NCI-H1417 (cell line): ENCODE measurements at places on chromosomes 7 and 10.

- DNase-seq, result no peak
Measured at GRCh38 chr10:77692782-77693181, 55.2 kb upstream of the KCNMA1 start.

DNA sequence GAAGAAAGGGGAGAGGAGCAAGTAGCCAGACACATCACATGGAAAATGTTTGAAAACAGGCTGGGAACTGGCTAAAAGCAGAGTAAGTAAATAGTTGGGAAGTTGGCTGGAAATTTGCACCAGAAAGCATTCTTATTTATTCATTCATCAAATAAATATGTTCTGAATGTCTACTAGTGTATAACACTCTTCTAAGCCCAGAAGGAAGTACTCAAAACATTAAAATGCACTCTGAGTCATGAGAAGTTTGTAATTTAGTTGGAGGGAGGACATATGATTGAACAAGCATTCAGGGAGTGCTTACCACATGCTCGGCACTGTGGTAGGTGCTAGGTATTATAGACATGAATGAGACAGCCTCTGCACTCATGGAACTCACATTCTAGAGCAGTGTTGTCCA lies 37.0 kb upstream of the CNNM1 start:
- no peak for DNase-seq

- DNase-seq, result peak; percentile 1
Measured at GRCh38 chr7:44072364-44073231, 7.2 kb upstream of the PGAM2 start.

GRCh38 chr10:101046332-101047238 lies 15.2 kb upstream of the KAZALD1 start:
- DNase-seq, result peak; percentile 65

GRCh38 chr10:26269754-26270153 lies 53.2 kb downstream of the GAD2 start:
- peak; percentile 74 for DNase-seq

- DNase-seq, result no peak
Measured at GRCh38 chr10:31099664-31100063, 68.0 kb upstream of the ZNF438 start.

GRCh38 chr7:117777335-117778142 lies 95.7 kb downstream of the CTTNBP2 start:
- no peak for DNase-seq

GRCh38 chr10:16606421-16606820 lies 84.7 kb upstream of the C1QL3 start:
- DNase-seq, result no peak

DNA sequence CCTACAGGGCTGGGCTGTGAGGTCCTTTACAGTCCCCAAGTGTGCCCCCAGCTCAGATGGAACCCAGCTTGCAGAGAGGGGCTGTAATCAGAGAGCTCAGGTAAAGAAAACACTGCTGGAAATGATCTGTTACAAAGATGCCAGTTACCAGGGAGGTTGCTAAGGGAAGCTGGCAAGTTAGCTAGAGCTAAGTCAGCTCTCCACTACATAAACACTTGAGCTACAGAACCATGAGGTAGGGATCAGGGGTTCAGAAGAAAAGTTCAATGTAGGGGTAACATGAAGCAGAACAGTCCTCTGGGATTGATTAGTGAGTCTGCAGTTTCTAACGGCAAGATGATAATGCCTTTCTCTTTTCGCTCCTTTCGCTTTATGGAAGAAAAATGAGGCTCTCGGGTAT lies 53.1 kb upstream of the TM9SF3 start:
- no peak for DNase-seq

- no peak for DNase-seq
Measured at GRCh38 chr10:122856902-122857301, 11.2 kb upstream of the CUZD1 start.

DNA sequence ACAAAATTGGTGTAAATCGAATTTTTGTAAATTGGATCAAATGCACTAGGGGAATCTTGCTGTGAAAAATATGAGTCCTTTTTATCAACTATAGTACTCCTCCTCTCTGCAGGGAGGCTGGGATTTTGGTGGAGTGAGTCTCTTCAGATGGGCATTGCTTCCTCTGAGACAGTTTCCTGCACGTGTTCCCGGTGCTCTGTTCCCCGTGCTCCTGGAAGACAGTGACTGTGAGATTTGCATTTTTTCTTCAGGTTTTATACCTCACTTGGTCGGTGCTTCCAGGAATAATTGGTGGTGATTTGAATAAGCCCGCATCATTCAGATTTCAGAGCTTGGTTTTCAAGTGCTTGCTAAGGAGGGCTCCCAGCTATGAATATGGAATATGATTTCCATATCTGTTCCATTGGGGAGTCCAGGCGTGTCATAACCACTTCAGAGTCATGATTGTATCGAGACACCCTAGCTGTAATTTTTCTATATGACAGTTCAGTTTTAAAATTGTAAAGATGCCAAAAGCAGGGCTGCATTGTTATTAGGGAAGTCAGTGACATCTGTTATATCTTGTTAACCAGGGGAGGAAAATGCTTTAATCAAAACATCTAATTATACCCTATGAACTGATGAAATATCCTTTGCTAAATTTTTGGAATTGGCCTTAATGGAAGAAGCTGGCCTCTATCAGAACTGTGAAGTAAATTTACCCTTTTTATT lies 12.3 kb downstream of the AUTS2 start:
- peak; percentile 26 for DNase-seq

- no peak for DNase-seq
Measured at GRCh38 chr10:81219758-81220157, 655.2 kb upstream of the NRG3 start.

DNA sequence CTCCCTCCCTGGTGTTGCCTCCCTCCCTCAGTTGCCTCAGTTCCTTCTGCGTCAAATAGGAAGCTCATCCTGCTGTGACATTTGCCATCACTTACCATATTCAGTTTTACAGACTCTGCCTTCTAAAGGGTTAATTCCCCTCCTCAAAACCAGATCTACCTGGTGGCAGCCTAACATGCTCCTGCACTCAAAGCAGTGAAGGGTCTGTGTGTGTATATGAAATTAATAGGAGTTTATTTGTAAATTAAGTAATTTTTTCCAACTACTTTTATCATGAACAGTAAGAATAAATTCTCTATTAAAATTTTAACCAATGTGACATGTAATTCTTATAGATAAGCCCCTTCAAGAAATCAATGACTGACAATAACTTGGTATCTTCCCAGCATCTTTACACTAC lies 158.6 kb upstream of the INSYN2A start:
- no peak for DNase-seq

DNA sequence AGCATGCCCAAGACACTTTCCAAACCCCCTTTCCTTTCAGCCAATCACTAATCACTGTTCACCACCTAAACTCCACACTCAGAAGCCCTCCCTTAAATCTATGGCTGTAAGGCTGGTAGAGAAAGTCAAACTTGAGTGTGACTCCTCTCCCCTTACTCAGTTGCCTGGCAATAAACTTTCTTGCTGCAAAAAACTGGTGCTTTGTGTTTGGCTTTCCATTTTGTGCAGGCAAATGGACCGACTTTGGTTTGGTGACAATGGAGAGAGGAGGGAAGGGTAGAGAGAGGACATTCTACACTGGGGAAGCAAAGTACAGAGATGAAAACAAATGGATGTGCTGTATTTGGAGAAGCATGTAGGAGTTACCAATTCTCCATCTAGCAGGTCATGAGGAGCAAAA lies 84.9 kb downstream of the SLC25A13 start:
- no peak for DNase-seq

DNA sequence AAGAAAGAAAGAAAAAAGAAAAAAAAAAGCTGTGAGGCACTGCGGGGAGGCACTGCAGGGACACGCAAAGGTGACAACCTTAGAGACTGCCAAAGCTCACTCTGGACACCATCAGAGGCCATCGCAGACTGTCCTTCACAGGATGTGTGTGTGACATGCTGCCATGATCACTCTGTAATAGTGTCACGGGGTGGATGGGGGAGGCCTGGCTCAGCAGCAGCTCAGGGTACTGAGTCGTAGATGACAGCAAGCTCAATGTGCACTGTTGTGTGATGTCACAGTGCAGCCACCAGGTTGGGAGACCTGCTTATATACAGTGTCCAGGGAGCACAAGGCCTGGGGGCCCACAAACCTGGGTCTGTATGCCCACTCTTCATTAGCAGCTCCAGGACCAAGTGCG lies 83.3 kb downstream of the SLIT1 start:
- no peak for DNase-seq

- no peak for DNase-seq
Measured at GRCh38 chr10:44955413-44956070, 4.1 kb upstream of the RASSF4 start.

DNA sequence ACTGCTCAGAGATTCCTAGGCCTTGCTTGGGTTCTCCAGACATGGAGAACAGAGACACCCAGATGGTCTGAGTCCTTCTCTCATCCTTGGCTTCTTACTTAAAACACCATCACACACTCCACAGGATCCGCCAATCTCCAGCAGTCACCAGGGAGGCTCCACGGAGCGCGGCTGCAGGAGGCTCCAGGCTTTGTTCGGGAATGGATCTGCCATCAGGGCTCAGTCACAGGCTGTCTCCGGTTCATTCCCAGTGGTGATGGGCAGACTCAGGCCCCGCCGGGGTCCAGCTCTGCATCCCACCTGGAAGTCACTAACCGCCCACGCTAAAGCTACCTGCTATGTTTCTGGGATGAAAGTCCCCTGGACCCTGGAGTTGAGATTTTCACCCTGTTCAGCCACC lies 312.9 kb downstream of the TCERG1L start:
- DNase-seq, result no peak

DNA sequence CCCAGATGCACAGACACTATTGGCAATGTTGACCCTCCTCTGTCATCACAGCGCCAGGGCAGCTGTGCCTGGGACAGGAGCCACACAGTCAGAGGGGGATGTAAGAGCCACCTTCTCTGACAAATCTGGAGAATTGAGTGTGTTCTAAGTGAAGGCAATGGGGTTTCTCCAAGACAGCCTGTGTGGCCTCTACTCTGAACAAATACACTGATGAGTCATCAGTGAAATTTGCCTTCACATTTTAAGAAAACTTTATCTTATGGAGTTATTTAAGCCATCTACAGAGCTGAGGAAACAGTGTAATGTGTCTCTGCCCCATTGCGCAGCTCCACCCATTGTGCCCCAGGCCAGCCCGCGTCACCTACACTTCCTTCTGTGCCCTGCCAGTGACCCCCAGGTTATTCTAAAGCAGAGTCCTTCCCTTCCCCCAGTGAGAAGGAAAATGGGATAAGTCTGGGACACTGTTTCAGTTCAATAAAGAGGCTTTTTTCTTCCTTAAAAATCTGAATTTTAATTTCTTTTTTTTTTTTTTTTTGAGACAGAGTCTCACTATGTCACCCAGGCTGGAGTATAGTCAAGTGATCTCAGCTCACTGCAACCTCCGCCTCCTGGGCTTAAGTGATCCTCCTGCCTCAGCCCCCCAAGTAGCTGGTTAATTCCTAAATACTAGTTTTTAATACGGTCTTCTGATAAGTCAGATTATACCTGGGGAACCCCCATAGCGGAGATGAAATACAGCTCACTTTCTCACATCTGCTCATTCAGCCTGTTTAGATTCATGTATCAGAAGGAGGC lies 21.8 kb downstream of the AKR1E2 start:
- DNase-seq, result no peak

- DNase-seq, result no peak
Measured at GRCh38 chr10:69955897-69956740, 96.5 kb upstream of the MACROH2A2 start.

DNA sequence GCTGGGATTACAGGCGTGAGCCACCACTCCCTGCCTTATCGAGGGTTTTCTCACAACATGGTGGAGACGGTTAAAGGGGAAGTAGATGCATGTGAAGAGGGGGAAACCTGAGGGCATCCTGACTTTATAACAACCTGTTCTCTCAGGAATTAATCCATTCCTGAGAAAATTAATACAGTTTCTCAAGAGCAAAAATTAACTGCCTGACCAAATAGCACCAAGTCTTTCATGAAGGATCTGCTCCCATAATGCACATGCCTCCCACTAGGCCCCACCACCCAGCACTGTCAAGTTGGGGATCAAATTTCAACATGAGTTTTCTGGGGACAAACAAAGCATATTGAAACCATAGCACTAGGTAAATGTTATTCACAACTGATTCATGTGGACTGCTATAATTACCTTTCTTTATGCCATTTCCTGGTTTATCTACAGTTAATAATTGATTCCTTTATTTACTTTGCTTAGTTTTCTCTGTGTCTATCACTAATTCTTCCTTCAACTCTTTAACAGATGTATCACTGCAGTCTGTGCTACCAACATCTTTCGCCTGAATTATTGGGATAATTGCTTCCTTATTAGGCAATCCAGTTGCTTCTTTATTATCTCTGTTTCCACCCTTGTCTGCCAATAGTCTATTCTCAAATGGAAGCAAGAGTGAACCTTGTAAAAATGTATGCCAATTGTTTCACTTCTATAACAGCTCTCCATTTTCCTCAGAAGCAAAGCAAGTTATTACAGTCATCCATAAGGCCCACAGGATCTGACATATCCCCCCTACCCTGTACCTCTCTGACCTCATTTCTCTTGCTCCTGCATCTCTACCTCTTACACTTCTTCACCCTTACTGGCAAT lies 12.9 kb upstream of the MICU1 start:
- peak; percentile 13 for DNase-seq

- no peak for DNase-seq
Measured at GRCh38 chr7:44175730-44176129, 13.5 kb downstream of the GCK start.

DNA sequence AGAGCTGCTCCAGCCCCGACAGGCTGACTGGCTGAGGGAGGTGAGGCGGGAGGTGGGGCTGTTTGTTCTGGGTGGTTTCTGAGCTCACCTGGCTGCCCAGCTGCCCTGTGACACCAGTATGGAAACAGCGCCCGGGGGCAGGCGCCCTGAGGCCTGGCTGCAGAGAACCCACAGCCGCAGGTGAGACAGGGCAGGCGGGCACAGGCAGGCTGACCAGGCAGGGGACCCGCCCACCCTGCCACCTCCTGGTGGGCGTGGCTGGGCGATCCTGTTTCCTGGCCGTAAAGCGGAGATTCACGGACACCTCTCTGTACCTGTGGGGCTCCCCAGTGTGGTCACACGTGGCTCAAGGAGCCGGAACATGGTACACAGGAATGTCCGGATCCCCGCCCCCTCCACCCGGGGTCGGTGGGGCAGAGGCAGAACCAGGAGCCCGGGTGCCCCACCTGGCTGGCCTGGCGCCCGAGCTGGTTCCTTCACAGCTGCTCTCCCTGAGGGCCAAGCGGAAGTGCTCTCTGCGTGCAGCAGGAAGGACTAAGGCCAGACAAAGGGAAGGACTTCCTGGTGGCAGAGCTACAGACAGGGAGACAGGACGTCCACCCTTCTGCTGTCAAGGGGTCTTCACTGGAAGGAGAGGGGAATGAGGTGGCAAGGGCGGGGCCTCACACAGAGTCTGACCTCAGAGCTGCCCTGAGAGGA lies 3.9 kb downstream of the MICALL2 start:
- DNase-seq, result no peak

GRCh38 chr10:70558871-70559810 lies 43.4 kb downstream of the PRF1 start:
- no peak for DNase-seq

GRCh38 chr10:388661-389045 lies 253.4 kb downstream of the ZMYND11 start:
- DNase-seq, result no peak

- no peak for DNase-seq
Measured at GRCh38 chr7:23208316-23208715, 26.5 kb downstream of the NUP42 start.
